DMS79 treated with DMSO at 0.1 percent for 48 hours (cell line): ENCODE measurements at places on chromosomes 2 and 18.

DNA sequence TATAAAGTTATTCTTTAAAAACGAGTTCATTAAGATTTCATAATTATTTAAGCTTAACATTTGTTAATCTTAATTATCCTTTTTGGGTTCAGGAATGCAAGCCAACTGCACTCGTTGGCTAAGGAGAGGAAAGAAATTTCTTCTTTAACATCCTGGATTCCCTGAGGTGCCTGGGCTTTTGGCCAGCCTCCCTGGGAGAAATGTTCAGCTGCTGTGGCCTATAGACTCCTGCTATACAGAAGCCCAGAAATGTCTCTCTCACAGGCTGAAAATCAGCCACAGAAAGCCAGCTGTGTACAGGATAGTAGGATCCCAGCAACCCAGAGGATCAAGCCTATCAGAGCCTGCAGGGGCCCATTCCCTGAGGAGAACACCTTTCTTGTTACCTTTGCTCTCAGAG, 430.3 kb downstream of the XIRP2 start:
- no peak for DNase-seq

GRCh38 chr2:61059382-61059781, 6.3 kb upstream of the SANBR start:
- DNase-seq: no peak

- no peak for DNase-seq
Measured at GRCh38 chr2:215917953-215918620, 95.3 kb downstream of the MREG start.

DNA sequence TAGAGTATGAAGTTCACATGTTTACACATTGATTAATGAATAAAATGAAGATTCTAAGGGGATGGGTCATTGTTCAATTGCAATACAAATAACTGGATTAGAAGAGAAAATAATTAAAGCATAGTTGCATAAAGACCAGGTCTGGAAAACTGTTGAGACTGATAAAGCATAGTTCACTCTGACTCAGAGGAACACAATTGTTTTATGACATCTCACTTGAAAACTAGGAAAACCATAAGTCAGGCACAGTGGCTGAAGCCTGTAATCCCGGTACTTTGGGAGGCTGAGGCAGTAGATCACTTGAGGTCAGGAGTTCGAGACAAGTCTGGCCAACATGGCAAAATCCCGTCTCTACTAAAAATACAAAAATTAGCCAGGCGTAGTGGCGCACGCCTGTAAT, 46.7 kb downstream of the PLA2R1 start:
- DNase-seq: no peak

- DNase-seq: no peak
Measured at GRCh38 chr2:73084971-73085370, 13.5 kb upstream of the SFXN5 start.

DNA sequence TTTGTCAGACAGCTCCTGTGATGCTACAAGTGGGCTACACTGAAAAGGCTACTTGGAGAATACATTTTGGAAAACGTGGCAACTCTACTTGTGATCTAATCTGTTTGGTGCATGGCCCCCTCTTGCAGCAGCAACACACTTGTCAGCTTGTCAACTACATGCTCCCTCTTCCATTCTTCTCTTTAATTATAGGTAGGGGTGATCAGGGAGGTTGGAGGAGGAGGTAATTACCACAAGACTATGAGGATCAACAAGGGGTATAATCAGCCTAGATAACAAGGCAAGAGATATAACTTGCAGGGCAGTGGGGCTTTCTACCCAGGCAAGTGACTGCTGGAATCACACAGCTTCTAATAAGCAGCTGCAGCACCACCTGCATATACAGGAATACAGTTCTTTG, 104.9 kb downstream of the ACVR1 start:
- no peak for DNase-seq

DNA sequence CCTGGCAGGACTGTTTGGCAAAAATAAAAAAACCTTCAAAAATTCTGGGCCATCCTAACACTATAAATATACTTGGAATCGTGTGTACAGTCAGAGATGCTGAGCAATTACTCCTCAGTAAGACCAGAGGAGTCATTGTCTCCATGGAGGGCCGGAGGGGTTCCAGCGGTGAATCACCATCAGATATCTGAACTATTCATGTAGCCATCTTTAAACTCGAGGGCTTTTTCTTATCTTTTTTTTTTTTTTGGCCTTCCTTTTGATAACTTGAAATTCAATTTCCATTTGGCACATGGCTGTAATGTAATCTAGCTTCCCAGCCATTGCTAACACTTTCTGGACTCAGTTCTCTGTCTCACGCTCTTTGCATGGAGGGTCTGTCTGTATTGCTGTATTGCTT, 7.4 kb upstream of the FHL2 start:
- no peak for DNase-seq

DNA sequence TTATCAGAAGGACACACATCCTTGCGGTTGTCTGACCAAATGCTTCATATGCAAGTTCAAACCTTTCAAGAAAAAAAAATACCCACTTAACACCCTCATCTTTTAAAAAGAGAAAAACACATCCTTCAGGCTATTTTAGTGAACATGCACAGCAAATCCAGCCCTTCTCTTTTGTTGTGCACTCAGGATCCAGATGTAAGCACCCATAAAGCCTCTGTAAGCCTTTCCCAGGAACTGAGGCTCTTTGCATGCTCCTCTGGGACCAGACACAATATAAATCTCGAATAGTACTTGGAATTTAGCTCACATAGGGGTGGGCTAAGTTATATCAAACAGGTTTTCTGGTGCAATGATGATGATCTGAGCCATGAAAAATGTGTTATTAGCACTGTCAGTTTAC, 308.8 kb upstream of the FAM98A start:
- DNase-seq: no peak

- DNase-seq: no peak
Measured at GRCh38 chr2:143623231-143623908, 494.2 kb downstream of the ARHGAP15 start.

DNA sequence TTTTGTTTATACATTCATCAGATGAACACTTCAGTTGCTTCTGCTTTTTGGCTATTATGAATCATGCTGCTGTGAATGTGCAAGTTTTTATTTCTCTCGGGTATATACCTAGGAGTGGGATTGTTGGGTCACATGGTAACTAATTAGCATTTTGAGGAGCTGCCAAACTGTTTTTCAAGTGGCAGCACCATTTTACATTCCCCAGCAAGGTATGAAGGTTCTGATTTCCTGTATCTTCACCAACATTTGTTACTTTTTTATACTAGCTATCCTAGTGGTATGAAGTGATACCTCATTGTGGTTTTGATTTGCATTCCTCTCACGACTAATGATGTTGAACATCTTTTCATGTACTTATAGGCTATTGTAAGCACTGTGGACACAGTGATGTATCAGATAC, 53.9 kb downstream of the DYNC1I2 start:
- no peak for DNase-seq

GRCh38 chr2:188524519-188525113, 232.9 kb downstream of the GULP1 start:
- DNase-seq: peak; percentile 7

DNA sequence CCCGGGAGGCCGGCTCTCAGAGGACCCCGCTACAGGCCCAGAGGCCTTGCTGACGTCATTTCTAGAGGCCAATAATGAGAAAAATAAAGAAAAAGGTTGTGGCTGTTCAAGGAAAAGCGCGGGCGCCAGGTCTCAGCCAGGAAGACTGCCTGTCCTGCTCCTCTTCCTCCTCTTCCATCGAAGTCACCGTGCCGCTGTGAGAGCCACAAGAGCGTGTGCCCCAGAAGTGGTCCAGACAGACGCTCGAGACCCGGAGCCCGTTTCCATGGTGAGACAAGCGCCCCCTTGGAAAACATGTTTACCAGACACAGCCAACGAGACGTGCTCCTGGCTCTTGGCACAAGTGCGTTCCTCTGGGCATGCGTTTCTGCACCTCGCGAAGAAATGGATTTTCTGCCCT, 210.5 kb downstream of the HDAC4 start:
- DNase-seq: no peak

GRCh38 chr2:144349674-144350073, 170.2 kb downstream of the ZEB2 start:
- DNase-seq: no peak

DNA sequence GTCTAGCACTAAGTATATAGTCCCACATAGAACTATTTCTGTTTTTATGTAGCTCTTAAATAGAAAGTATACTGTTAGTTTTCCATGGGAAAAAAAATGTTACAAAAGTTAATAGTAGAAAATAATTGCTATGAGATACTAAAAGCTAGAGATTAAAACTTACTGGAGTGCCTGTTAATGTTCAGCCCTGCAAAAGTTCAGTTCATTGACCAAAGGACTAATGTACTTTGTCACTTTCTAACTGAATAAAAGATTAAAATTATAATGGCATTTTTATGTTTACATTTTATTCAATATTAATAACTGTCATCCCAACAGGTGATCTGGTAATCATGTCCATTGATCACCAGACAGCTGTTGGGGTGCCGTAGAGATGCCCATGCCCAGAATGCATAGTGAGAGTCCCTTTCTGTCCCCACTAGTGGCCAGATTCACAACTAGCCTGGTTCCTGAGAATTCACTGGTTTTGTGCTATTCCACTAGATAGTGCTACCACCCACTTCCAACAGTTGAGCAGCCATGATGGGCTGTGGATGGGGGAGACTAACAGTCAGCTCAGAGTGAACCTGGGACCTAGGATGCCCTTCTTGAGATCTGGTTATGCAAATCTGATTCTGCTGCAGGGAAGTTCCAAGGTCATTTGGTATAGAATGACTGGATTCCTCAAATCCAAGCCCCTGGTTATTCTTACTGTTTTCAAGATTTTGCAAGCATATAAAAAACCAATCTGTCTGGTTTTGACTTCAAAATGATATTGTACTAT, 57.8 kb downstream of the AFTPH start:
- DNase-seq: no peak

DNA sequence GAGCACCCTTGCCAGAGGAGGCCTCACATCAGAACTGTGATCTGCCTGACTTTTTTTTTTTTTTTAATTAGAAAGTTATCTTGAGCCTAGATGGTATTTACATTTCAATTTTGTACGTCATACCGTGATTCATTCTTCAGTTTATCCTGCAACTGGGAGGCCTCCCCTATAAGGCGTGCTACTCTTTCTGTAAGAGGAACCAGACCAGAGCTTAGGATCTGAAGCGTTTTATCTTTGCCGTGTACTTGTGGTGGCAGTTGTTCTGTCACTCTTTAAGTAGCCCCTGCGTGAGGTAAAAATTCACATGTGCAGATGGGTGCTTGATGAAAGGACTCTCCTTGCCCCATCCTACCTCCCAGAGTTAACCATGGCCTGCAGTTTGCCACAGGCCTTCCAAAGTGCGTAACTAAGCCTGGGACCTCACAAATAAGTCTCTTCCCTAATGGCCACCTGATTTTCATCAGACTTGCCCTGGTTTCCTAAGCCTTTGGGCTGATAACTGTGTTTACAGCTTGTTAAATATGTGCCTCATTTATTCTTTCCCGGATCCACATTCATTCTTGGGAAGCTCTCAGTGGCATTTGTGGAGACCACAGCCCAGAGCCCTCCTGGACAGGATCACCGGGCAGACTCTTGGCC, 96.0 kb downstream of the MTCL1 start:
- no peak for DNase-seq

GRCh38 chr2:30255466-30256408, 24.4 kb downstream of the LBH start:
- peak; percentile 75 for DNase-seq

DNA sequence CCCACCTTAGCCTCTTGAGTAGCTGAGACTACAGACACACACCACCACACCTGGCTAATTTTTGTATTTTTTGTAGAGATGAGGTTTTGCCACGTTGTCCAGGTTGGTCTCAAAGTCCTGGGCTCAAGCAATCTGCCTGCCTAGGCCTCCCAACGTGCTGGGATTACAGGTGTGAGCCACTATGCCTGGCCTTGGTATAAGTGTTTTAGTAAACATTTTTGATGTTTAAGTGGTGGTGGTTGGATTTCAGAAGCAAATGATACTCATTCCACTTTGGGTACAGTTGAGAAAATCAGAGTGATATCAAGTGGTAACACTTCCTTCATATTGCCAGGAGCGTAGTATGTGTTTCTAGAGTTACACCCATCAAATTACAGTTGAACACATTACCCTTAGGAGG, 25.4 kb downstream of the ACADL start:
- DNase-seq: peak; percentile 26

DNA sequence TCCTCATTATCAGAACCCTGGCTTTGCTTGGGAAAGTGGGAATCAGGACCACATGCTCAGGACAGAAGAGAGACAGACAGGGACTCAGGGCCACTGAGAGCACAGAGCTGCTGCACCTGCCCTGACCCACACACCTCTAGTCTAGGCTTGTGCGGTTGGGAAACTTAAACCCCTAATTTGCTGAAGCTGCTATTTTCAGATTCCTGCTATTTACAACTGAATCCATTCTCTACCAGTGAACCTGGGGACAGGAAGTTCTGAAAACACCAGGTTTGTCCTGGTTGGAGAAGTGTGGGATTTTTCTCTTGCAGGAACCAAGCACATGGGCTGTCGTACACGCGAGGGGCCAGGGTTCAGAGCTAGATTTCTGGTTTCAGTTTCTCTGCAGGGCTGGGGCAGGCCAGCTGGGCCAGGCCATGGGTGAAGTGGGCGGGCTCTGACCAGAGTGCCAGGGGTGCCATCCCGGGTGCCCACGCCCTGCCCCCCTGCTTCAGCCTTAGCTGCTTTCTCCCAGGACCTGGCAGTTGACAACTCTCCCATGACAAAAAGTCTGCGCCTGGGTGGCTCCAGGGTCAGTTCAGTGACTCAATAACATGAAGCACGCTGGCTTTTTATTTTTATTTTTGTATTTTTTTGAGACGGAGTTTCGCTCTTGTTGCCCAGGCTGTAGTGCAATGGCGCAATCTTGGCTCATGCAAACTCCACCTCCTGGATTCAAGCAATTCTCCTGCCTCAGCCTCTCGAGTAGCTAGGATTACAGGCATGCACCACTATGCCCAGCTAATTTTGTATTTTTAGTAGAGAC, 51.3 kb upstream of the SLC1A4 start:
- no peak for DNase-seq
